Activated B cell treated with CpG ODN at 0.5 μM for 24 hours (primary cell): ENCODE measurements at places on chromosomes 4 and X.

DNA sequence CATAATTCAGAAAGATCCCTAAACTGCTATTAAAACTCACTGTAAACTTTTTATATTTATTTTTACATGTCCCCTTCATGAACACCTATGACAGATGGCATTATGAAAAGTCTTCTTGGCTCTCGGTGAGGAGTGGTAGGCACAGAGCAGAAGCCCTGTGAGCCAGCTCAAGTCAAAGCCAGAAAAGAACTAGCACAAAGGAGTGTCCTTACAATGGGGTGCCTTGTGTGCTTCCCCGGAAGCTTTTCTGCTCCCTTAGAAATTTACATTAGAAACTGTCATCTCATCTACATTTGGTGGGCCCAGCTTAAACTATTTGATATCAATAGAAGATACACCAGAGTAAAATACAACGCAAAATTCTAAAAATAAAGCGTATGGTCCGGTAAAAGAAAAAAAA, 135.7 kb upstream of the MAP3K15 start:
- DNase-seq, result no peak

DNA sequence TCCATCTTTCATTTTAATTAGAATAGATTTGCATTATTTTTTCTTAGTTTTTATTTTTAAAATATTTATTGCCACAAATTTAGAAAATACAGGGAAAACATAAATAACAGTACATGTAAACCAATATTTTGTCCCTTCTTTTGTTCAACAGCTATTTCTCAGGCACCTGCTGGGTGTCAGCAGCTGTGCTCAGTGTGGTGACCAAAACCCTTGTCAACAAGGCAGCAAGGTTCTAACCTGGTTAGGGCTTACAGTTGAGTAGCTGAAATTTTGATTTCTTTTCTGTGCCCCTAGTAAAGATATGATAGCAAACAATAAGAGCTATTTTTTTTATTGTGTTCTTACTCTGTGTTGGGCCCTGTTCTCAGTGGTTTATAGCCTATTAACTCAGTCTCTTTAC, 128.1 kb downstream of the PTTG2 start:
- DNase-seq, result no peak

GRCh38 chr4:55363691-55364351, 17.8 kb downstream of the SRD5A3 start:
- no peak for DNase-seq

DNA sequence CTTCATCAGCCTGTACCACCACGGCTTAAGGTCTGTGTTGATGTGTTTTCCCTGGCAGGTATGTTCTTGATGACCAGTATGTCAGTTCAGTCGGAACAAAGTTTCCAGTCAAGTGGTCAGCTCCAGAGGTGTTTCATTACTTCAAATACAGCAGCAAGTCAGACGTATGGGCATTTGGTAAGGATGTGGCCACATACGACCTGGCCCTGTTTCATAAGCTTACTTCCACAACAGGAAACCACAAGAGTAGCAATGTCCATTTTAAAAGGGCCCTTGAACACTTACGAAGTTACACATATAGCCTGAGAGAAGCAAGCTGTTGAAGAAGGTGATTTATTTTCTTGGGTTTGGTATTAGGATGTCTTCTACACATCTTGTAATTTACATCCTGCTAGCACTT, 46.1 kb downstream of the BMX start:
- no peak for DNase-seq

GRCh38 chr4:80307183-80307735, 28.3 kb upstream of the CFAP299 start:
- DNase-seq, result no peak

DNA sequence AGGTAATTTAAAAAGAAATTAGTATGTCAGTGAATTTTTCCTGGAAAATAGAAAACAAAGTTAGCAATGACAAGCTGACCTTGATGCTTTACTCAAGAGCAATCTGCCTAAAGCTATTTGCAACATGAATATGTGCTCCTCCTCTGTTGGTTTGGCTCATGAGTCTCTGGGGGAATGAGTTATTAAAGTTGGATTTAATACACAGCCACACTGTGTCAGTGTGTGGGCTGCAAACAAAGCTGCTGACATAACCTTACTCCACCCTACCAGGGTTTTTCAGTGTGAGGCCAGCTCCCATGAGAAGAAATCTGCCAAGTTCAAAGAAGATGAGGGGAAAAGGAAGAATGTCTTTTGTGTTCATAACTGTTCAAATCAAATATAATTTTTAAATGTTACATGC, 280.5 kb downstream of the TLL1 start:
- DNase-seq, result no peak
